ENCODE measurements at places on chromosomes 16 and 17.

DNA sequence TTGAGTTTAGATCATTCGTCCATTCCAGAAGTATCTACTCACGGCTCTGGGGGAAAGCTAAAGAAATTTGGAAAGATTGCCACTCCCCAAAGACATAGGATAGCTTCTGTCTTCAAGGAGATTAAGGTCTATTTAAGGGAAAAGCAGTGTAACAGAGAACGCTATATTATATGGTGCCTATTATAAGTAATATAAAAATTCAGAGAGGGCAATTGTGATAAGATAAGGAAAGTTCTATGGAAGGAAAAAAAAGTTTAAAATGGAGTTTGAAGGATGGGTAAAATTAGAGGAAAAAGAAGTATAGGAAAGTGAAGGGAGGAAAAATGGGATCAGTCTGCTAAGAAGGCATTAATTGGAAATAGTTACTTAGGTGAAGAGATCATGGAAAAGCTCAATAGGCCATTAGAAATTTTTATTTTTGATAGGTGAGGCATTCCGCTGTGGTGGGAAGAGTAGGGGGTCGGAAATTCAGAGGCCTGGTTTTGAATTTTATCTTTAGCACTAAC lies 690 bp upstream of the CDC27 start:
- DNase-seq: no peak

DNA sequence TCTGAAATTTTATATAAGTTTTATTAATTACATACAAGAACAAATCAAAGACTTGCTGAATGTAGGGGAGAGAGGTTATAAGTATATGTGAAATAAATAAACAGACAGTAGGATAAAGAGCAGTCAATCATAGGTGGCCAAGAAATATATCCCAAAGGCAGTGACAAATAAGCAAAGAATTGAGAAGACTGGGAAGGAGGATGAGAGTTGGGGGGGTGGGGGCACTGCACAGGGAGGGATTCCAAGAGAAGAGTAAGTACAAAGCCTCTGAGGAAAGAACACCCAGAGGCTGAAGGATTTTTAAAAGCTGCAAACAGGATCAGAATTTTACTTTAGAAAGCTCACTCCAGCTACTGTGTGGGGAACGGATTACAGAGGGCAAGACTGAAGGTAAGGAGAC lies 2.8 kb downstream of the PELP1 start:
- no peak for DNase-seq

GRCh38 chr16:73711406-73712080 lies 585.1 kb upstream of the PSMD7 start:
- no peak for DNase-seq

GRCh38 chr17:67546578-67547527 lies 169.8 kb downstream of the PITPNC1 start:
- peak; percentile 38 for DNase-seq

GRCh38 chr16:17377360-17378324 lies 93.1 kb downstream of the XYLT1 start:
- DNase-seq: peak; percentile 50

GRCh38 chr17:30332057-30332542 lies 1.8 kb downstream of the TMIGD1 start:
- peak; percentile 72 for DNase-seq

- no peak for DNase-seq
These were observed 28.2 kb downstream of the ANKFY1 start for GRCh38 chr17:4235372-4236279.

- DNase-seq: peak; percentile 32
These were observed 537 bp downstream of the PALB2 start for GRCh38 chr16:23640615-23640930.

- DNase-seq: peak; percentile 91
These were observed 2.4 kb upstream of the TMEM204 start for GRCh38 chr16:1530883-1531637.

GRCh38 chr17:78329263-78330059 lies 30.4 kb downstream of the SOCS3 start:
- peak; percentile 92 for DNase-seq

GRCh38 chr17:68356520-68356919 lies 65.2 kb downstream of the ARSG start:
- DNase-seq: no peak

DNA sequence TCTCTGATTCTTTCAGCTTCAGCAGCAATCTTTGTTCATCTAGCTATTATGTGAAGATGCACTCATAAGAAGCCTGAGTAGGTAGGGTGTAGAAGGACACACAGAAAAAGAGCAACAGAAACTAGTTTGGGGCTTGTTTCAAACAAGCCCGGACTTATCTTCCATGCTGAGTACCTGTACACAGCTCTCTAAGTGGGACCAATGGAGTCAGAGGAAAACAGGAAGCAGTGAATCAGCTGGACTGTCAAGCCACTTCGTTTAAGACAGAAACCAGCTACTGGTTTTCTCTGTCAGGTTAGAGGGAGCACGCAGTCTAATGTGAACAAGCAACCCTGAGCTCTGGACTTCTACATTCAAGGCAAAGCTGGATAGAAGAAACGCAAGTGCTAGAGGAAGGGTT lies 16.0 kb downstream of the MAP2K6 start:
- DNase-seq: no peak

DNA sequence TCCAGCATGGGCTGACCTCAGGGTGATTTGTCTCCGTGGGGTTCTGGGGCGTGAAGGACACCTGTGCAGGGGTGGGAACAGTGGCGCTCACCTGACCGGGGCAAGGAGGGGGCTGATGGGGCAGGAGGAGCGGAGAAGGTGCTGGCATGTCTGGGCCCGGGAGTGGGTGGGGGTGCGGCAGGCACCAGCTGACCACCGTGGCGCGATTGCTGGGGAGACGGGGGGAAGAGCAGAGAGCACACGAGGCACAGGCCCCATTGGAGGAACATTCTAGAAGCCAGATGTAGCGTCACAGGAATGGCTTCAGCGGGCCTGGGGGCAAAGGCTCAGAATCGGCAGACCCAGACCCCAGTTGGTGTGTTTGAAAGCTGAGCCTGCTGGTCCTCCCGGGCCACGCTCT lies 12.1 kb downstream of the CACNA1H start:
- no peak for DNase-seq

GRCh38 chr17:71316176-71316897 lies 804.5 kb upstream of the SOX9 start:
- no peak for DNase-seq

DNA sequence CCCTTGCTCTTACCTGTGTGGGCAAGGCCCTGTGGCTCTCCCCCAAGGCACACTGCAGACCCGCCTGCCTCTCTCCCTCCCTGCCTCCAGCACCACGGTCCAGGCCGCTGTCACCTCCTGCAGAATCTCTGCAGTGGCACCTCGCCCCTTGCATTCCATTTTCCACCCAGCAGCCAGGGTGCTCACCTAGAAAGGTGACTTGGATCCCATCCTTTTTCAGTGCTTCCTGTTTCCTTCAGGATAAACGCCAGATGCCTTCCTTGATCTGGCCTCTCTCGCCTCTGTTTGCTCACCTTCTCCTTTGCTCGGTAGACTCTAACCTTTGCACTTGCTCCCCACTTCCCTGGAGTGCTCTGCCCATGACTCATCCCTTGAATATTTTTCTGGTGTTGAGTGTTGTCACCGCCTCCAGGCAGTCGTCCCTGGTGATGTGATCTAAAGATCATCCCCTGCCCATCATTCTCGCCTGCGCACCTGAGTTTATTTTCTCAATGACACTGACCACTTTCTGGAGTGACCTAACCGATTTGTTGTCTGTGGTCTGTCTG lies 79.2 kb upstream of the LGALS9 start:
- DNase-seq: peak; percentile 35

- no peak for DNase-seq
These were observed 216.1 kb upstream of the PMFBP1 start for GRCh38 chr16:72388007-72388406.

DNA sequence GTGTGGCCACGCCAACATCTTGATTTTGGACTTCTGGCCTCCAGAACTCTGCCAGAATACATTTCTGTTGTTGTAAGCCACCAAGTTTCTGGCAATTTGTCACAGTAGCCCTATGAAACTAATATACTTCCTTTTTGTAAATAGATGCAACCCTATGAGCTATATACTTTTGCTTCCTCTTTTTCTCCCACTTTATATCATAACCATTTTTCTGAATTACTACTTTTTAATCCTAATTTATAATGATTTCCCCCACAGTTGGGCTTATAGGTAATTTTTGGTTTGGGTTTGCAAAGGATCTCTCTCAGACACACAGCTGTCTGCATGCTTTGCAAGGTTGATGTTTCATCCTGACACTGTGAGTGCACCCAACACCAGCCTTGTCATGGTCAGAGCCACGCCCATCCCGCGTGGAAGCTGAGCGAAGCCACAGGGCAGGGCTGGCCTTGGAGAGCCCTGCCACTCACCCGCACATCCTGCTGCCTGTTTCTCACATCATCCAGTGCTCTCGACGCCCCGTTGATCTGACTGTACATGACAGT lies 5.8 kb downstream of the TRIM25 start:
- DNase-seq: no peak

GRCh38 chr17:78689029-78689428 lies 93.0 kb downstream of the CYTH1 start:
- DNase-seq: no peak

DNA sequence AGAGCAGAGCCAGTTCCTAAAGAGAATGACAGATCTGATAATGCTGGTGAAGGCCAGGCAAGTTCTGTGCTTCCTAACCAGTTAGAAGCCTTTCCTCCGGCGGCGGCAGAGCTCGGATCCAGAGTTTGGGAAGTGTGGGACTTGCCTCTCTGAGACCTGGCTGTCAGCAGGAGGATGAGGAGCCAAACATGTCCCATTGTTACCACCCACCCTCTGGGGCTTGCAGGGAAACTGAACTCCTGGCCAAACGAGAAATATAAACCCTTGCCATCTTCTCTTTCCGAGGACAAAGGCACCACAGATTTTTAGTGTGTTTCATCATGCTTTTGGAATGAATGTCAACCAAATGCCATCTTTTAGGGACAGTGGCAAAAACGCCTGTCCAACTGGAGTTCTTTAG lies 80.2 kb upstream of the SMURF2 start:
- peak; percentile 41 for DNase-seq

- no peak for DNase-seq
These were observed 61.5 kb downstream of the RBFOX3 start for GRCh38 chr17:79549141-79549915.

DNA sequence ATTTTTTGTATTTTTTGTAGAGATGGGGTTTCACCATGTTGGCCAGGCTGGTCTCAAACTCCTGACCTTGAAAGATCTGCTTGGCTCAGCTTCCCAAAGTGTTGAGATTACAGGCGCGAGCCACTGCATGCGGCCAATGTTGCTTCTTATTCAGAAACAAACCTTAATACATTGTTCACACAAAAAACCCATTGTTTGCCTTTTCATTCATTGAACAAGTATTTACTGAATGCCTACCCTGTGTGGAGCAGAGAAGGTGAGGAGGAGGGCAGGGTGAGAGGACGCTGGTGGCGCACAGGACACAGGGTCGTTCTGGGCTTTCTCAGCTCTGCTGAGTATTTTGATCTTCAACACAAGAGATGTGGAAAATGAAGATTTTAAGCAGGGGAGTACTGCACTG lies 8.0 kb upstream of the KRT23 start:
- DNase-seq: no peak

DNA sequence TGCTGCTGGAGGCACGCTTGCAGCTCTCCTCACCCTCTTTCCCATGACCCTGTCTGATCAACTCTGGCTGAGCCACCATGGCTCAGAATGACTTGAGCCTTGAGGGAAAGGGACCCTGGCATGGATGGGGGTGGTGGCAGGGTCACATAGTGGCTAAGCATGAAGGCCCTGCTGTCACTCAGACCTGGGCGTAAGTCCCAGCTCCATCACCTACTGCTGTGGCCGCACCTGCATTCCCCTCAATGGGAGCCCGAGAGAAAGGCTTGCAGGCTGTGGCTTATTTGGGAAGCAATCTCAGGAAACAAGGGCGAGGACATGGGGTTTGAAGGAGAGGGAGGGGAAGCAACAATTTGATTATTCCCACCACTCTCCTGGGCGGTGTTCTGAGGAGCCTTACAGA lies 17.7 kb upstream of the RAP1GAP2 start:
- no peak for DNase-seq

Data from GM23248 (cell line).